ENCODE measurements at places on chromosomes 7 and 10.

GRCh38 chr7:79300573-79300972 lies 152.9 kb downstream of the MAGI2 start:
- no peak for DNase-seq

- no peak for DNase-seq
Observed at GRCh38 chr7:66296001-66296521, 90.9 kb downstream of the TPST1 start.

GRCh38 chr10:116109881-116110280 lies 163.1 kb downstream of the GFRA1 start:
- no peak for DNase-seq

DNA sequence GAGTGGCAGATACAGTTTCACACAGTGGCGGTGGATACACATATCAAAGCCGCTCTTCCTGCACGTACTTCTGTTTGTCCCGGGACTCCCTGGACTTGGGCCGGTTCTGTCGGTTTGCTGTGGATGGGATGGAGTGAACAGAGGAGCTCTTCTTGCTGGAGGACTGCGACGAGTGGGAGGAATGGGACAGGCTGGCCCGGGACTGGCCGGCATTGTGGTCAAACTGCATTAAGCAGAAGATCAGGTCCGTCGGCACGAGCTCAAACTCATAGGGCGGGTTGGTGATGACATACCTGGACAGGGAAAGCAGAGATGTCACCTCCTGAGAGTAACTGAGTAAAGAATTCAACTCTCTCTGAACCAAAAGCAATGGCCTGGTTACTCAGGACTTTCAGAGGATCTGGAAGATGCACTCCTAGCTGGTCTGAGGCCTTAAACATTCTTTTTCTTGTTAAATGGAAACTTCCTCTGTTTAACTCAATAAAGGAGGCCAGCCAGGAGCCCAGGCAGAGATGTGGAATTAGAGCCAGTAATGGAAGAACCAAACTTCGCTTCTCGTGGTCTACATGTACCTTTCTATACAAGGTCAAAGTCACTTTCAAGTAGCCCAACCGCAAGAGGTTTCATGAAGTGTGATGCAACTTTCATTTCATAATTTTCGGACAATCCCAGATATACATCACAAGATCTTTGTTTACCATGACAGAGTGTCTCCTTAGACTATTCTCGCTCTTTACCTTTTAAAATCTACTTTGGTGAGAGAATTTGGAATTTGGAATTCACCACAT lies 750.2 kb downstream of the KCNMA1 start:
- DNase-seq = no peak

DNA sequence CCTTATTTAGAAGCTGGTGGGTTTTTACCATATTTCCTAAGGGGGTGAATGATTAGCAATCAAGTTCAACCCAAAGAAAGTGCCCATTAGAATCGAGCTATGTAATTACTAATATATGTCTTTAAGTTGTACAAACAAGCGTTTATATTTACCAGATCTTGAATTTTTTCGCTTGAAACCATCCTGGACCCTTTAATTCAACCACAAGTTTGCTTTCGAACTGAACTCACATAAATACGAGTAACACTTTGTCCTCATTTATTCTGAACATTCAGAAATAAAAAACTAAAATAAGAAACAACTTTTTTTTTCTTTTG lies 1.5 kb downstream of the SRI start:
- no peak for DNase-seq

DNA sequence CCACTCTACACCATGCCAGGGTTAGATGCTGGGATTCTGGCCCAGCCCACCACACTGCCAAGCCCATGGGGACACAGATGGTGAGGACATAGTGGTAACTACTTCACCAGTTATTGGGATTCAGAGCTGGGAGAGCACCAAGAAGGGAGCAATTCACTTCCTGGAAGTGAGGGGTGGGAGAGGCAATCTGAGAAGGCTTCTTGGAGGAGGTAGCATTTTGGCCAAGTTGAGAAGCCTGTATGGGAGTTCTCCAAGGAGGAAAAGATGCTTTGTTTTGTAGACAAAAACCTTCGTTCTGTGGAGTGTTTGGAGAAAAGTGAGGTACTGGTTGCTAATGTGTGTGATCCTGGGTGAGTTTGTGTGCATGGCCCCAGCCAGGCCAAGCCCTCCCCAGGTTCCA lies 3.8 kb upstream of the PRKRIP1 start:
- no peak for DNase-seq

Data from activated CD4-positive, alpha-beta T cell treated with anti-CD3 and anti-CD28 coated beads for 24 hours (primary cell).